ENCODE measurements at places on chromosomes 2 and 18.

- DNase-seq: no peak
These were observed 127.7 kb downstream of the PPP1R1C start for GRCh38 chr2:182113334-182113733.

DNA sequence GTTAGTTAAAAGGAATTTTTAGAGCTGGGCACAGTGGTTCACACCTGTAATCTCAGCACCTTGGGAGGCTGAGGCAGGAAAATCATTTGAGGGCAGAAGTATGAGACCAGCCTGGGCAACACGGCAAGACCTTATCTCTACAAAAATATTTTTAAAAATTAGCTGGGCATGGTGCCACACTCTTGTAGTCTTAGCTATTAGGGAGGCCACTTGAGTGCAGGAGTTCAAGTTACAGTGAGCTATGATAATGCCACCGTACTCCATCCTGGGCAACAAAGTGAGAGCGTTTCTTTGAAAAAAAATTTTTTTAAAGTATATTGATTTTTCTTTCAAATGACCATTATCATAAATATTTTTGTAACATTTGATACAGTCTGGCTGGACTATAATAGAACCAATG lies 93.6 kb upstream of the FAM117B start:
- DNase-seq: no peak

DNA sequence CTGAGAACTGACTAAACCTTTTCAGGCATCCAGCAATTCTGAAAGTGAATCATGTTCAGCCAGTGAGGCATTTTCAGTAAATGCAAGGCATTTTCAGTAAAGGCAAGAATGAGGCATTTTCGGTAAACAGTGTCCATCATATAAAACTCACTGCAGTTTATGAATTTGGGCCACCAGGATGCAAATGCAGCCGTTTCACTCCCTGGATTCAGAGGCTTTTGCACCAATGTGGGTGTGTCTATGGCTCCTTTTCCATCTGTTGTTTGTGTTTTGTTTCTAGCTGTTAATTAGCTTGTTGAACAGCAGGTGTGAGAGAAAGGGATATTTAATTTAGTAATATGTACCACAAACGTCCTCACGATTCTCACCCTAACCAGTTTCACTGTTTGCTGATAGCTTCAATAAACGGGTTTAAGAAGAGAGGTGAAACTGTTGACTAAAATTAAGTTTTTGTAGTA lies 116.3 kb upstream of the PGAP1 start:
- no peak for DNase-seq

GRCh38 chr2:9310377-9310776 lies 103.8 kb downstream of the ASAP2 start:
- DNase-seq: peak; percentile 80

DNA sequence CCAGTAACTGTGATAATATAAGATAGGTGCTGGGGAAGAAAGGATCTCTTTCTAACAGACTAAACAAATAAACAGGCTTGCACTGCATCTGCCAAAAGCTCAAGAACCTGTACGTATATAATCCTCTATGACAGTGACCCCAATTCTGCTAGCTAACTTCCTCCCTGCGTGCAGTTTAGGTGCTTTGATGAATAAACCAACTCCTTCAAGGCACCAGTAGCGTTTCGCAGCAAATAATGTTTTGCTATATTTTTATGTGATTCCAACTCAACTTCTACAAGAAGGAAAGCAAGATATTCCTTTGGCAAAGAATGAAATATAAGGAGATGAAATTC lies 135.5 kb upstream of the CHAC2 start:
- DNase-seq: no peak

GRCh38 chr2:126753501-126754212 lies 97.7 kb downstream of the GYPC start:
- DNase-seq: no peak

GRCh38 chr18:13703899-13704298 lies 22.5 kb downstream of the FAM210A start:
- DNase-seq: peak; percentile 35

GRCh38 chr18:78913395-78913794 lies 66.2 kb upstream of the SALL3 start:
- DNase-seq: no peak

GRCh38 chr2:232377841-232378734 lies 463 bp upstream of the ALPP start:
- no peak for DNase-seq

DNA sequence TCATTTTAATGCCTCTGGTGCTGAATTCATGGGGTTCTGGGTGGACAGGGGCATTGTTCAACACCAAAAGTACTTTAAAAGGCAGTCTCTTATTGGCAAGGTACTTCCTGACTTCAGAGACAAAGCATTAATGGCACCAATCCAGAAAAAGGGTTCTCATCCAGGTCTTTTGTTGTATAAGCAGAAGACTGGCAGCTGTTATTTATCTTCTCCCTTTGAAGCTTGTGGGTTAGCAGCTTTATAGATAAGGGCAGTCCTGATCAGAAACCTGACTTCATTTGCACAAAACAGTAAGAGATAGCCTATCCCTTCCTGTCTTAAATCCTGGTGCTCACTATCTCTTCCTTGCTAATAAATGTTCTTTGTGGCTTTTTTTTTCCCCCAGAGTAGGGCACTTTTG lies 68.8 kb downstream of the VPS54 start:
- DNase-seq: no peak

DNA sequence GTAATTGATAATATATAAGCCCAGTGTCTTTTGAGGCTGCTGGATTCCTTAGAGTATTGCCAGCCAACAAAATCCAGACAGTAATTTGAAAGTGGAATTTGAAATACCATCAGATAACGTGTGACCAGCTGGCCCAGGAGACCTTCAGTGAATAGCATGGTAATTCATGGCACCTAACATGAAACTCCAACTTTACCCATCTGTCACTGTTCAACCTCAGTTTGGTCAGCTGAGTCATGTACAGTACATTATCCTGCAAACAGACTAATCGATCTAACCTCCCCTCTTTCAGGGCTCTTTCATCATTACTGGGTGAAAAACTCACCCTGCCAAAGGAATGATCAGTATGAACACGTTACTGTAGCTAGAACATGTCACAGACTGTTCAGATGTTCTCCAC lies 230.6 kb downstream of the DOK6 start:
- DNase-seq: peak; percentile 37

DNA sequence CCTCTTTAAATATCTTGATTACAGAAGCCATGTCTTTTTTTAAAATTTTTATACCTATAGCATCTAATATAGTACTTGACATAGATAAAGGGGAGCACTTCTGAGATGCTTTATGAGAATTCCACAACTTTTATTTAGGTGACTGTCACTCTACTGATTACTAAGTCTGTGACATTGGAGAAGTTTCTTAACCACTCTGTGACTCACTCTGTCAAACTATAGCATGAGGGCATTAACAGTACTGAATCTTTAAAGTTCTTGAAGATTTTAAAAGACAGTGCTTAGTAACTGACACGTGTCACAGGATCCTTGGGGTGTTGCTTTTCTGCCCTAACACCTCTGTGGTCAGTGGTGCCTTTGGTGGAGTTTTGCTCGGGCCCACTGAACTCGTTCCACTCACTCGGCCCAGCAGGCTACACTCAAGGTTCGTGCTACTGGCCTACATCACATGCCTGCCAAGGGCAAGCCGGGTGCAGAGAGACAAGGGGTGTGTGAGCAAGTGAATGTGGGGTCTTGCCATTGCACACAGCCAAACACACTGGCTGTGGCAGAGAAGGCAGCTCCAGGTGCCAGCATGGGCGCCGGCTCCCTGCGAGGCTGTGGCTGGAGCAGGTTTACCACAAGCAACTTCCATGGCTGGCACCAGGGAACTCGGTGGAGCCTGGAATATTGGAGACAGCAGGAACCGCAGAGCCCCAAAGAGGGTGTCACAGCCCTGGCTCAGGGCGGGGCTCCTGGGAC lies 734.0 kb upstream of the CDH7 start:
- DNase-seq: no peak

GRCh38 chr18:12777500-12777944 lies 74.7 kb downstream of the PSMG2 start:
- no peak for DNase-seq

GRCh38 chr2:74457129-74457548 lies 1.1 kb upstream of the WBP1 start:
- DNase-seq: peak; percentile 43

DNA sequence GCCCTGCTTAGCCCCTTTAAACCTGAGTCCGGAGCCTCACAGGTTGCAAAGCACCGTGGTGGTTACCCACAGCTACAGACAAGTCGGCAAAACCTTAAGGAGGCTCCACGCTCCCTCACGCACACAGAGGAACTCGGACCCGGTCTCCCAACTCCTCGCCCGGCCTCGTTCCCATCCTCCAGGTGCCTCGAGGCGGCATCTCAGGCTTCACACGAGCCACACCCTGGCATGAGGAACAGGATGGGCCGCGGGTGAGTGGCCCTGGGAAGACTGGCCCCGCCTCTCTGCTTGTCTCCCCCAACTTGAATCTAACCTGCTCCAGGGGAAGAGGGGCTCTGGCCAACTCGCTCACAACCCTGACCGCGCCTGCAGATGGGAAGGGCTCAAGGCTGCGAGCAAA lies 97.4 kb downstream of the EIPR1 start:
- DNase-seq: no peak

- DNase-seq: no peak
These were observed 549.0 kb upstream of the PKDCC start for GRCh38 chr2:41498781-41499180.

DNA sequence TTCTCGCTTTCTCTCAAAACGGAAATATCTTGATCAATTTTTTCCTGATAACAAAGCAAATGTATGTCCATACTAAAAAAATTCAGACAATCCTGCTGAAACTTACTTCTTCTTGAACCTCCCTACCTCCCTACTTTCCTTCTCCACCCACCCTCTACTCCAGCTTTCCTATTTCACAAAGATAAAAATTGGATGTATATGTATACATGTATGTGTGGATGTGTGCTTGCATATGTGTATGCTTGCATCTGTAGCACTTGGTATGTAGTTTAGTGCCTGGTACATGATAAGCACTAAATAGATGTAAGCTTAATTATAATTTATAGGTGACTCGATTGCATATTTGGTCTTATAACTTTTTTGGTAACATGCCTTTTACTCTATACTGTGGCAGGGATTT lies 167.5 kb upstream of the ITGA4 start:
- no peak for DNase-seq

DNA sequence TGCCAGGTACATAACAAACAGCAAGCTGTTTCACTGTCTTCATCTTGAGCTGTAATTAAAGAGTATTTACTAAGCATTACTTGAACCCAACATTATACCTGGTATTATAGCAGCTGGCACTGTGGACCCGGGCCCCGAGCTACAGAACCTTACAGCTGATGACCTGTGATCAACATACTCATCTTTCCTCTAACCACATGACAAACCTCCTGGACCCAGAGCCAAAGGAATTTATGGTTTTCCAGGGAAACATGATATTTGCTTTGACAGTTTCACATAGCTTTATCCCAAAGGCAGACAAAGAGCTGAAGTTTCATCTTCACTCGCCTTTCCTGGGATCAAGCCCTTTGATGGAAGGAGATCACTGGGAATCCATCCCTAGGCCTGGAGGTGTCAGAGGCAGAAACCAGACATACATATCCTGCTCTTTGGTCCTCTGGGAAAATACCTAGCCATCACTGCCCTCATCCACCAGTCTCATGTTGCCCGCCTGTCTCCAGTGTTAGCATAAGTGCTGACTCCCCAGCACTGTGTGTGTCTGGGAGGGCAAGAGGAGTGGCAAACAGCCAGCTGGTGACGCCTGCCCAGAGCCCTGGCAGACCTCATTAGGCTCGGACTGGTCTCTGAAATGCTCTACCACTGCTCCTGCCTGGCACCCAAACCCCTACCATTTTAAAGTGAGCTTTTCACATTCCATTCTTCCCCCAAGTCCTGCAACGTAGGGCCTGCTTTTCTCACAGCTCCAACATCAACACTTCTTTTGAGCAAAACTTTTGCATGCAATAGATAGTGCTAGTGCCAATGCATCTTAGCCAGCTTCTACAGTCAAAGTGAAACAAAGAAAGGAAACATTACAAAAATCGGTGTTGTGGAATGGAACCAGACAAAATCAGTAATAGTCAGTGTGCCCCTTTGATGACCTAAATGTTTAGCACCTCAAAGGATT lies 138.8 kb upstream of the CTAGE1 start:
- peak; percentile 54 for DNase-seq

GRCh38 chr2:159879051-159879604 lies 81.1 kb upstream of the CD302 start:
- DNase-seq: peak; percentile 50

DNA sequence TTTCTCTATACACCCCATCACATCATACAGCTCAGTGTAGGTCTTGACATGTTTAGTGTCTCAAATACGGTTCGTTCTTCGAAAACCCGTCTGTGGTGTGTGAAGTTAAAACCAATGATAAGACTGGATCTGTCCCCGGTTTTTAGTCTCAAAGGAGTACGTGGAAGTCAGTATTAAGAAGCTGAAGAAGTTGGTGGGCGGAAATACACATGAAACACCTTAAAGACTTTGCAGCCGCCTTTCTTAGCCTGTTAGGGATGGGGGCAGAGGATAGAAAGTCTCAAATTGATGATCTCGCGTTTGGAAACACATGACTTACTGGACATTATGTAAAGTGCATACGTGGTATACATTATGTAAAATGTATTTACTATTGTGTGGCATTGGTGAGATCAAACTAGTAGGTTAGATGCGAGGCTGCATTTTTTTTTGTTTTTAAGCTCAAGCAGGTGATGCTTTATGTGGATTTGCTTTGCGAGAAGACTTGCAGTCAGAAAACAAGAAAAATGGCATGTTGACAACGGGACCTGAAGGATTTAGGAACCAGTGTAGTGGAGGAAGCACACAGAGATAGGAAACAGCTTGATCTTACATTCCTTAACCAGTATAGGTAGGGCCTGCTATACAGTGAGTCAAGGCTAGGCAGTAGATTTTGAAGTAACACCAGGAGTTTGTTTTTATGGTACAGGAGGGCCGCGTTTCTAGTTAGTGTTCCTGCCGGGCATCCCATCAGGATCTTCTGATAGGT lies 1.2 kb downstream of the CNOT11 start:
- DNase-seq: no peak

DNA sequence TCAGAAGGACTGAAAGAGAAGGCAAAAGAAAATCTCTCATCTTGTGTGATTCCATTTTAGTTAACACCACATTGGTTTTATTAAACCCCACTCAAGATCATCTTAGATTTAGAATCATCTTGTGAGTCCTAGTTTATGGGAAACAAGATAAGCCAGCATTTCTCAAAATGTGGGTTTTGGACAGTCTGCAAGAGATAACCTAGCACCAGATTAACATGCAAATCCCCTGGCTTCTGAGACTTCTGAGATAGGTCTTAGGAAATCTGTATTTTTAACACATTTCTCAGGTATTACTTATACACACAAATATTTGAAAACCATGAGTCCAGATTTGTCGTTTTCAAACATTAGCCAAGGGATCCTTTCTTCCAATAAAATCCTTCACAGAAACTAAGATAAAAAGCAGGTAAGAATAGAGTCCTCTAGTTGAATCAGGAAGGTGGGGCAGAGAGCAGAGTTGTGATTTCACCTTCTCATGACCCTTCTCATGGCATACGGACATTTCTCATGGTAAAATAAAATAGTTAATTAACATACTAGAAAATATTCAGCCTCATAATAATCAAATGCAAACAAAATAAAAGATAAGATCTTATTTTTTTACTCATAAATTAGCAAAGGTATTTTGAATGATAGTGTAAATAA lies 287.2 kb upstream of the FN1 start:
- peak; percentile 57 for DNase-seq

All from fibroblast of skin of right biceps (primary cell).